NCI-H460 (cell line): ENCODE measurements at places on chromosomes 2 and 18.

- DNase-seq = no peak
These were observed 28.1 kb upstream of the SLC4A10 start for GRCh38 chr2:161596148-161596547.

DNA sequence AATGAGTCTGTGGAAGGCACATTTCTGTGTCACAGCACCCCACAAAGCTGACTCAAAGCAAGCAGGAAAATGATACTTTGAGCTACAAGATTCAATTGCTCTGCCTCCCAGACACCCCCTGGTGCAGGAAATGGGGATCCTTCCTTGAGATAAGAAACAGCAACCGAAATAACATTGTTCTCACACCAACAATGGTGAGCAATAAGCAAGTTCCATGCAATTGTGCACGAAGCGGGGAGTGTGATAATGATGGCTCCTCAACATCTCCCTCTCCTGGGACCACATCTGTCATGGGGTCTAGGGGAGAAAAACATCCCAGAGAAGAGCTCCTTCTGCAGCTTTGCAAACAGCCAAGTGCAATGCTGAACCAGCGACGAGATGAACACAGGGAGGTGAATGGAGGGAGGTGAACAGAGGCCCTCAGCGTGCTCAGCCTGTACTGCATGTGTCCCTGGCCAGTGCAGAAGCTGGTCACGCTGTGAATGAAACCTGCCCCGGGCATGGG lies 67.7 kb downstream of the PDCL3 start:
- DNase-seq = no peak

DNA sequence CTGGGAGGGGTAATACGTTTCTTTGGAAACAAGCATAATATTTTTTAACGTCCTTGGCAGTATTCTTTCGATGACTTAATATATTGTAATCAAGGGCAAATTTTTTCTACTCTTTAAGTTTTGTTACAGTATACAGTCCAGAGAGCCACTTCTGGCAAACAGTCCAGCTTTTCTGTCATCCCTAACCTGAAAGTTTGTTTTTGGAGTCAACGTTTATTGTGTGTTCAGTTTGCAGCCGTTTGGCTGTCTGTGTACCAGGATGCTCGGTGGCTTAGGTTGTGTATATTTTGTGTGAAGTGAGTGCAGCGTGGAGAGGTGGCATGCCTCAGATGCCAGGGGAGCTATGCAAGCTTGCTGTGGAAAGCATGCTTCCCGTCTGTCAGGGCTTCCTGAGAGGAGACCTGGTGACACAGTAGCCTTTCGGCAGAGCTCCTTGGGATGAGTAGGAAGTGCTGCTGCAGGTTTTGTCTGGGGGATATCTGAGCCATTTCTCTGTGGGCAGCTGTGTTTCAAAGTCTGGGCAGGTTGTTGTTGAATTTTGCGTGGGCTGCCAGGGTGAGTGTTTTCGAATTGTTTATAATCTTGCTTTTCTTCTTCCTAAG lies 14.7 kb downstream of the MAP3K20 start:
- no peak for DNase-seq

DNA sequence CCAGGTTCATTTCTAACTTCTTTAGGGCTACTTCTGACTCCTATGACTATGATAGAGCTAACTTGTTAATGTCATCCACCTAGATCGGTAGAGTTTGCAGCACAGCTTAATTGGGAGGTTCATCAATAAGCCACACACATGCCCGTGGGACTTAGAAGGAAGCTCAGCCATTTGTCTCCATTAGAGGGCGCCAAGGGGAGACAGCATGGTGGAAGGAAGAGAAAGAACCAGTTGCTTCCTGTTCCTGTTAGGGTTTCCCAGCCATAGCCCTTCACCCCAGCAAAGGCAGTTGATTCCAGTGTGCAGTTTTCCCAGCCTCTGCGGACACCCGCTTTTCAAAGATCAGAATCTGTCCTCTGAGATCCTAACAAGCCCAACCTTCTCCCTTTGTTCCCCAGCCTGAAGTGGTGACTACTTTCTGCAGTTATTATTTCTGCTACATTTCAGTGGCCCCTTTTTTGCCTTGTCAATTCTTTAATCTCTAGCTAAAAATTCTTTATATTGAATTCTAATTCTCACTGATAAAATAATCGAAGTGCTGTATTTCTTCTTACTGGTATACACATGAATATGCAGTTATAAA lies 30.3 kb downstream of the MAIP1 start:
- DNase-seq = peak; percentile 83

- no peak for DNase-seq
These were observed 83.8 kb downstream of the DOCK10 start for GRCh38 chr2:224958462-224958857.

DNA sequence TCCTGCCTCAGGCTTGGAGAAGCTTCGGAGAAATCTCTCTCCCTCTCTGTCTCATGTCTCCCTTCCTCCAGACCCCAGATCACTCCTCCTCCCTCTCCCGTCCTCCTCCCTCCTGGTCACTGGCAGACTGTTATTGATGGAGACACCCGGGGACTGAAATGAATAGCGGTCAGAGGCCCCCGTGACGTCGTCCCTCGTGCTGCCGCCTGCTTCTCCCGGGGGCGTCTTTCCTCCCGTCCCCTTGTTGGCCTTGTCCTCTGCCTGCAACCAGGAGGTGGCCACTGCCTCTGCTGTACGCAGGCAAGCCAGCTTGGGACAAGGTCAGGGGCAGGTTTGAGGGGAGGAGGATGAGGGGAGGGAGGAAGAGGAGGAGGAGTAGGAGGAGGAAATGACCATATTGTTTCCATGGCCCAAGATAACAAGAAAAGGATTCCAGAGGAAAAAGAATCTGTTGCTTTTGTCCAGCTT lies 78.2 kb downstream of the CELF4 start:
- no peak for DNase-seq

- no peak for DNase-seq
These were observed 60.8 kb downstream of the MC4R start for GRCh38 chr18:60311676-60312360.

DNA sequence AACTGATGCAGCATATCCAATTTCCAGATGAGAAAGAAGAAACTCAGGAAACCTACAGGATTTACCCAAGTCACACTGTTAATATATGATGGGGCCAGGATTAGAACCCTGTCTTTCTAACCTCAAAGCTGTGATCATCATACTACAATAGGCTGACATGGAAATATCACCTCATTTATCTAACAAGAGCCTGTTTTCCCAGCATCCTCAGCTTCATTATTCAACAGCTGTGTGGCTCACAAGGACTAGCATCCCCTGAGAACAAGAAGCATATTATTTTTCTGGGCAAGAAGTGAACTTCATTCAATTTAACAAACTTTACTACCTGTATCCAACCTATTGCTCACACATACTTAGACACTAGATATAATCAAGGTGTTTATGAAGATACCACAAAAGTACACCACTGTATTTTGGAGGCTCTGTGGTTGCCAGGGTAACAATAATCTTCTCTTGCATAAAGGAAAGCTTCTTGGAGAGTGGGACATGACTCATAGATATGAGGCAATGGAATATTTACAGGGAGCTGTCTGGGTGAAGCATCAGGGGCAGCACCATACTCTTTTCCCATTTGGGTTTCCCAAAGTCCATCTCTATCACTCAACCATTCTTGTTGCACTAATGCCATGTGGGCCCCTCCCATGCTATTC lies 218.2 kb downstream of the RAD51AP2 start:
- DNase-seq = no peak

- no peak for DNase-seq
These were observed 61.4 kb downstream of the DYM start for GRCh38 chr18:49399003-49399402.
